ENCODE measurements at places on chromosomes 5 and 9.

DNA sequence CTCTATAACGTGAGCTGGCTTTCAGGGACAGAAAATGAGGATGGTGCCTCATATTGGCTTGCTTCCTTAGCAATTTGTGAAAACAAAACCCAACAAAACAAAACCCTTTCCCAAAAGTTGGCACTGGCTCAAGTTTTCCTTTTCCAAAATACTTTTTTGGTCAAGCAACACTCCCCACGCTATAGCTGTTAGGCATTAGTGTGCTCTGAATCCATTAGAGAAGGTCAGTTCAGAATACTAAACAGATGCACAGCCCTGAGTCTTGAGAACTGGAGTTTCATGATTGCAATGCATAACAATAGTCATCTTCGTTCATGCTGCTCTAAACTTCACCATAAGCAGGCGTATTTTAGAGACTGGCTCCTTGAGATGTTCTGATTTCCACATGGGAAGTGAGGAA is 172.0 kb upstream of the KLF9 start:
- DNase-seq: no peak

- no peak for DNase-seq
Measured at GRCh38 chr5:94776167-94776566, 157.7 kb downstream of the SLF1 start.

DNA sequence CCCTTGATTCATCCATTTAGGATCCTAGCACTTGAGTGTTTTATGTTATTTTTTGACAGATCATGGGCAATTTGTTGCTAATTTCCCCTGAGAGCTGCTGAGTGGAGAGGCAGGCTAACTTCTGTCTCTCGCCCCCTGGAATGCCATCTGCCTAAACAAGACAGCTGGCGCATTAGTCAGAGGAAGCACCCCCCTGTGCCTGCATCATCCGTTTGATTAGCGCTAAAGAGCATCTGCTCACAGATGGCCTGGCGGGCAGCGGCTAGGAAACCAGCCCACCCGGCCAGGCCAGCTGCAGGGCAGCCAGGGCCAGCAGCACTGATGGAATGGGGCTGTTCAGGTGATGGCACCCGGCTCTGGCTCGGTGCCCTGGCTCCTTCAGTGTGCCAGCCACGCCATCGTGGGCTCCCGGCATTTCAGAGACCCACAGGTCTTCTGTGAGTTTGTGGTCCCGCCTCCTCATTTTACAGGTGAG is 22.9 kb upstream of the ASS1 start:
- no peak for DNase-seq

- no peak for DNase-seq
Measured at GRCh38 chr5:172545291-172545801, 91.0 kb upstream of the SH3PXD2B start.

DNA sequence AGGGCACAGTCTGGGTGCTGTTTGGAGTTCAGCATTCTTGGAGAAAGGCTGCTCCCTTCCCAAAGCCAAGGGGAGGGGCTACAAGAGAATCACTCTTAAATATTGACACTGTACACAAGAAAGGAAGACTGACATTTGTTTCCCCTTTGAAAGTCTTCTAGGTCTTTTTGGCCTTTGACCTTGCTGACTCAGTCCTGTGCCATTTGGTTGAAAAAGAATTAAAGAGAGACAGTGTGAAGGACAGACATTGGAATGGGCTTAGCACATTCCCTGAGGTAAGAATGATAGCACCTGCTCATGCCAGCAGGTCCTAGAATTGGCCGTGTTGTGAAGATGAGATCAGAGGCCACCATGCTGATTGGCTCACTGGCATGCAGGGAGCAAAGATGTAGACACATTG is 271.4 kb upstream of the ZNF608 start:
- DNase-seq: no peak

- no peak for DNase-seq
Measured at GRCh38 chr5:178785999-178786398, 55.5 kb upstream of the ZNF354A start.
